ENCODE measurements at places on chromosomes 11 and 22.

GRCh38 chr22:48752451-48753380, 1075.0 kb downstream of the BRD1 start:
- DNase-seq, result no peak

GRCh38 chr11:1271927-1272326, 37.5 kb downstream of the TOLLIP start:
- no peak for DNase-seq

- no peak for DNase-seq
These were observed 9.4 kb upstream of the PMM1 start for GRCh38 chr22:41598891-41599635.

GRCh38 chr11:36122671-36123070, 166.6 kb downstream of the COMMD9 start:
- no peak for DNase-seq

All from stimulated activated CD4-positive, alpha-beta T cell treated with anti-CD3 and anti-CD28 coated beads, Interleukin-1b, Interleukin-23, amount 100 ng/mL, for 4 hours (primary cell).